ENCODE measurements at places on chromosomes 16 and 17.
A peak's percentile ranks its signal among the peaks of the same experiment; 100 is the strongest.

- DNase-seq: no peak
Observed at GRCh38 chr16:77443357-77444146, 8.7 kb upstream of the ADAMTS18 start.

DNA sequence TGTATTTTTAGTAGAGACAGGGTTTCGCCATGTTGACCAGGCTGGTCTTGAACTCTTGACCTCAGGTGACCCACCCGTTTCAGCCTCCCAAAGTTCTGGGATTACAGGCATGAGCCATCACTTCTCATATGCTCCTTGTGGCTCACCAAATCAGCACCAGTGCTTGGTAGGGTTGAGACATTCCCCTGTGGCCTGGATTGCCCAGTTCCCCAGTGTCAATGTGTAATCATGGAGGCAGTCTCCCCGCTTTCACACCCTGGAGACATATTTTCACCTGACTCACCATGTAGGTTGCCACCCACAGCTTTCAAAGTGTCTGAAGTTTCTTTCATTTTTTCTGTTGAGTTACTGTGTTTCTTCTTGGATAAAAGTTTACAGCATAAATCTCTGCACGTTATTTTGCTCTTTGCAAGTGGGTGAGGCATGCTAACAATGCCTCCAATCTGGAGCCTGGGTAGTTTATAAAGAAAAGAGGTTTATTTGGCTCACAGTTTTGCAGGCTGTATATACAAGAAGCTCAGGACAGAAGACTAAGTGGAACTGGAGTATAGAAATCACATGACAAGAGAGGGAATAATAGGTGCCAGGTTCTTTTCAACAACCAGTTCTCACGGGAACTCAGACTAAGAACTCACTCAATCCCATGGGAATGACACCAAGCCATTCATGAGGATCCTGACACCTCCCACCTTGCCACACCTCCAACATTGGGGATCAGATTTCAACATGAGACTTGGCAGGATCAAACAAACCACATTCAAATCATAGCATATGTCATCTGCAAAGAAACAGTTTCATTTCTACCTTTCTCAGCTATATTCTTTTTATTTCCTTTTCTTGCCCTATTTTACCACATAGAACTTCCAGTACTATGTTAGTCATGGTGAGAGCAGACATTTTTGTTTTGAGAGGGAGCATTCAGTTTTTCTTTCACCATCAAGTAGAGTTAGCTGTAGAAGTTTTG lies 113.2 kb downstream of the PHKB start:
- peak; percentile 69 for DNase-seq

- no peak for DNase-seq
Observed at GRCh38 chr16:31196324-31197088, 6.1 kb downstream of the PYCARD start.

DNA sequence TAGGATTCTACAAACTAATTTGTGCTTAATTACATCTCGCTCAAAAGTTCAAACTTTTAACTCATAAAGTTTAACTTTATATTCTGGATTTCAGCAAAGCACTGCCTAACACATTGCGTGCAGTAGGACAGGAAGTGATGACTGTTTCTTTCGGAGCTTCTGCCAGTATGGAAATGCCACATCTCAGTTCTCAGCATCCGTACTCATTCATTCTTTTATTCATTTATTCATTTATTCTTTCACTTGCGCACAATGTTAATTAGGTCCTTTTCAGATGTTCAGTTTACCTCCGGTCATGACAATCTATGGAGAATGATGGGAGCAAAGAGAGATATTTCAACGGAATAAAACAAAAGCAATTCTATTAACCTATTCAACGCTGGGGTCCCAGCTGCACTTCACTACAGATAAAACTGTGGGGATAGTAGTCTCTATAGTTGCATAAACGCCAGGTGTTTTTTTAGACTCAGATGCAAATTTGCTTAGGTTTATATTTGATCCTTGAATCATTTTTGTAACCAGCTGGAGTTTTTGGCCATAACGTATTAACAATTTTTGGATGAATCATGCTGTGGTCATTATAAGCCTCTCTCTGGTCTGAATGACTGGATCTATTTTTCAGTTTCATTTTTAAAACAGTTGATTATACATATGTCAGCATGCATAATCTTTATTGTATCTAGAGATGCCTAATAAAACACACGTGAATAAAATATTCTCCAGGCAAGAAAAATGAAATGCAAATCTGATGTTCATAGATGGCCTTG lies 143.9 kb downstream of the KCNJ2 start:
- peak; percentile 50 for DNase-seq

GRCh38 chr16:65583498-65583897 lies 461.6 kb upstream of the CDH11 start:
- no peak for DNase-seq

All from choroid plexus epithelial cell (primary cell).